ENCODE measurements at places on chromosomes 16 and 17.
A peak's percentile ranks its signal among the peaks of the same experiment; 100 is the strongest.

DNA sequence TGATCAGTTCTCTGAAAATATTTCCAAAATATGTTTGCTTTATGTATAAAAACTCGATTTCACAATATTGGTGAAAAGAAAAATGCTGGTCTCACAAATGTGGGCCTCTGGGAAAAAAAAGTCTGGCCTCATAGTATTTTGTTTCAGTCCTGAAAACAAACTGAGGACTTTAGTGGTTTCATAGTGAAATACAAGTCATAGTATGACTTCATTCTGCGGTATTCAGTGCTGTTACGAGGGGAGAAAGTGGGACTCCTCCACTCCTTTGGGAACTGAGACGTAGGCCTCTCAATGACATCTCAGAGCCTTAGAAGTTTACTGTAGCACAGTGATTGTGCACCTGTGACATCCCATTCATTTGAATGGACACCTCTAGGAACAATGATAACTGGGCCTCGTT lies 56.0 kb downstream of the CYB561 start:
- no peak for DNase-seq

DNA sequence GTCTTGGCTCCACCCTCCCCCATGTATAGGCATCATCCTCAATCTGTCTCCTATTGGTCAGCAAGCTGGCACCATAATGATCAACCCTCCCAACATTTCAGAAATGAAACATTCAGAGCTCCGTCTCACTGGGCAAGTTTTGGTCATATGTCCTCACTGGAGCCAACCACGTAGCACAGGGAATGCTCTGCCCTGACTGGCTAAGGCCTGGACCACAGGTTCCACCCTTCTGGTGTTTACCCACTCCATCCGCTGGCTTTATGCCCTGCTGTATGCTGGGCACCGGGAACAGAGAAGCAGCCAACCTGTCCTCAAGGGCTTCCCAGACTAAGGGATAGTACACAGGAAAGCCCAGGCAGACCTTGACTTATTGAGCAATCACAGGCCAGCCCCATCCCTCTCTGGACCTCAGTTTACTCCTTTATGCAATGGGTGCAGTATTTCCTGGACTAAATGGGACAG lies 20.5 kb downstream of the MYO15A start:
- DNase-seq = no peak

DNA sequence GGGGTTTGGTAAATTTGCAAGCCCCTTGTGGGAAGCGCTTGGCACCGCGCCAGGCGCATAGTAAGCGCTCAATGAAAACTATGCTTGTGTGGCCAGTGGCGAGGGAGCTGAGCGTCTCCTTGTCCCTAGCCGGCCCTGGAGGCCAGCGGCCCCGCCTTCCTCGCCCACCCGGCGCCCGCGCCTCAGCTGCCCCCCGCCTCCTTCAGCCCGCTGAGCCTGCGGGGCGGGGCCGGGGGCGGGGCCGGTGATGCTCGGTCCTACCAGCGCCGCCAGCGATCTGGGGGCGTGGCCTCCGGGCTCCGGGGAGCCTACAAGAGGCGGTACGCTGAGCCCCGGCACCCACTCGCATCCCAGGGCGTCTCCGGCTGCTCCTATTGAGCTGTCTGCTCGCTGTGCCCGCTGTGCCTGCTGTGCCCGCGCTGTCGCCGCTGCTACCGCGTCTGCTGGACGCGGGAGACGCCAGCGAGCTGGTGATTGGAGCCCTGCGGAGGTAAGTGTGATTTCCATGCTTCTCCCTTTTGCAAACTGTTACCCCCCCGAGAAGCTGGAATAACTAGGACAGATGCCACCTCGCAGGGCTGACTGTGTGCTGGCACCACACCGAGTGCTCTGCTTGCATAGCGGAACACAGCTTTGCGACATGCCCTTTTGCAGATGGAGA lies at the start of gene CRISPLD2:
Gene CRISPLD2, plus strand, starts transcription at position 342 of the 661 bp plus-strand sequence. CDS start 18,511 bp downstream, outside the sequence.
- DNase-seq = peak; percentile 82

DNA sequence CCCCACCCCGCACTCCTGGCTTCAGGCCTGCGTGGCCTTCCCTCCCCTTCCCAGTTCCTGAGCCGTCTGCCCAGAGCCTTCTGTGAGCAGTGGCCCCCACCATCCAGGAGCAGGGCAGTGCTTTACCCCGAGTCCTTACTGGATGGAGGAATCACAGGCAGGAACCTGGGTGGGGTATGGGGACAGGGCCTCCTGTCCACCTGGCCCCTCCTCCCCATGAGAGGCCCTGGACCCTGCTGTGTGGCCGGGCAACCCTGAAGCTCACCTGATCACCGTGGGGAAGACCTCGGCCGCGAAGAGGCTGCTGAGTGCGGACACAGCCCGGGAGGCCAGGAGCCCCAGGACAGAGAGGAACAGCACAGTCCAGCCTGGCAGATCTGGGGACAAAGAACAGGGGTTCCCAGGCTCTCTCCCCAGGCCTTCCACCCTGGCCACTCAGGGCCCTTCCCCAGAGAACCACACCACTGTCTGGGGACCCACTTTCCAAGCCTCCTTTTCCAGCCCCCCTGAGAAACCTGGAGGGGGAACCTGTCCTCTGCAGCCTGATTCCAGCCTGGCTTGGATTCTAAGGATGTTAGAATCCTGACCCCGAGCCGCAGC lies 3.2 kb downstream of the SLC22A31 start:
- DNase-seq = no peak

DNA sequence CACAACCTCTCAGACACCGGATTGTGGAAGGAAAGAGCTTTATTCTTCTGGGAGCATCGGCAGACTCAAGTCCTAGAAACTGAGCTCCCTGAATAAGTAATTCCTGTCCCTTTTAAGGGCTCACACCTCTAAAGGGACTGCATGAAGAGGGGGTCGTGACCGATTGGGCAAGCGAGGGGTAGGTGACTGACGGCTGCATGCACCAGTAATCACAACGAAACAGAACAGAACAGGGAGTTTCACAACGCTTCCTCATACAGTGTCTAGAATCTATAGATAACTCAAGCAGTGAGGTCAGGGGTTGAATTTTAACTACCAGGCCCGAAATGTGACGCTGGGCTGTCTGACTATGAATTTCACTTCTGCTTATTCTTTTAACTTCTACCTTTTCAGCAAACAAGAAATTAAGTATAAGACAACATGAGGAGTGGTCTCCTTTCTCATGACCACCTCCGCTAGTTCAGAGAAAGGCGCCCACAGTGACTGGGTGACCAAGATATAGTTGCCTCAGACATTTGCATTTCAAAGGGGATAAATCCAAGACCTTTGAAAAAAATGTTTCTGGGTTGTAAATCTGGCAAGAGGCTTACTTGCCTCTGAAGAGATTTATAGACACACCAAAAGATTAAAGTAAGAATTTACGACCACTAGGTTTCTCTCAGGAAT lies 88.4 kb upstream of the ATF7IP2 start:
- no peak for DNase-seq

- DNase-seq = no peak
These were observed 4.3 kb upstream of the CLEC19A start for GRCh38 chr16:19281246-19281645.

DNA sequence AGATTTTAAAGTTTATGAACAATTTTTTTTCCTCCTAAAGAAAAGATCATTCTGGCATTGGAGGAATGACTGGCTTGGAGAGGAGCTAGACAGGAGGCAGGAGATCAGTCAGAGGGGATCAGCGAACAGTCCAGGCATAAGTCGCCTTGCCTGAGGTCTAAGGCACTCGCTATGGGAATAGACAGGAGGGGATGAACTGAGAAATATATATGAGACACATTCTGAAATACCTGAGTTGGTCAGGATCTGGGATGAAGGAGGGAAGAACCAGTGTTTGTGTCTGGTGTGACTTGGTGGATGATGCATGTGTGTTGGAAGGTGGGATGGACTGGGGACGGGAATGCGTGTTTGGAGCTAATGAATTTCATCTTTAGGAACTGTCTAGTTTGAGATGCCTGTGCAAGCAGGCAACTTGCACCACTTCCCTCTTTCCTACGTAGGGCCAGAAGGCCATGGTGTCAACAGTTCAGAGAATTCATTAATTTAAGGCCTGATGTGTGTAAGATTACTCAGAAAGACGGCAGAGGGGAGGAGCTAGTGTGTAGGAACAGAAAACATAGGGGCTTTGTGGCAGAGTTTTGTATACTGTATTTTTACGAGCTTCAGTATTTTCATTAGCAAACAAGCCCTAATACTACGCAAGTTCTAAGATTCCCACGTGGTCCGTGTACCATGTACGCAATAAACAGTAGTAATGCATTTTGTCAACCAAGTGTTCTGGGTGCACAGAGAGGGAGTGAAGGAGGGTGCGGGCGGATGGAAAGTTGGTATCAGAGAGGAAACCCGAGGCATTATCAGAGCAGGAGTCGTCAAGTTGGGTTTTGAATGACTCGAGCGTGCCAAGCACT lies 825 bp downstream of the HEATR6 start:
- no peak for DNase-seq

GRCh38 chr16:87062569-87063442 lies 254.4 kb downstream of the C16orf95 start:
- no peak for DNase-seq

DNA sequence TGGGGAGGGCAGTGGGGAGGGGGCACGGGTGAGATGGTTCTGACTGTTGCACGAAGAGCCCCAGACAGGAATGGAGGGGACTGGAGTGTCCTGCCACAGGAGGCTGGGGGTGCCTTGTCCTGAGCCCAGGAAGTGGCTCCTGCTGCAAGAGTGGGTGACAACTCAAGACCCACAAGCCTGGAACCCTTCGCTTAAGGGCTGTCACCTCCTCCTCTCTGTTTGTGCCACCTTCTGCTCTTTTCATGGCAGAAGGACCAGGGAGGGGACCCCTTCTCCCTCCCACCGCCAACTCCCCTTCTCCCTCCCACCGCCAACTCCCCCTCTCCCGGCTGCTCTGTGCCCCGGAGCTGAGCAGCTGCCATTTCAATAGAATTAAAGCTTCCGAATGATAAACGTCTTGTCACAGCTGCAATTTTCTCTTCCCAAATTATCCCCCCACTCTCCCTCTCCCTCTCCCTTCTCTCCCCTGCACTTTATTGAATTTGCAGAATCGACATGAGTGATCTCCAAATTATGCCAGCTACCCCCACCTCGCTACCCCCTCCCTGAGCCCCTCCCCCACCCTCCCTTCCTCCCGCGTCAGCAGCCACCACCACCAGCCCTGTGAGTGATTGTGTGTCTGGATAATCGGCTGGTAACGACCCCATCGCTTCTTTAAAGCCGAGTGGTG lies 13.7 kb downstream of the GJD3 start:
- no peak for DNase-seq

GRCh38 chr16:88015806-88016140 lies 64.5 kb downstream of the BANP start:
- no peak for DNase-seq

DNA sequence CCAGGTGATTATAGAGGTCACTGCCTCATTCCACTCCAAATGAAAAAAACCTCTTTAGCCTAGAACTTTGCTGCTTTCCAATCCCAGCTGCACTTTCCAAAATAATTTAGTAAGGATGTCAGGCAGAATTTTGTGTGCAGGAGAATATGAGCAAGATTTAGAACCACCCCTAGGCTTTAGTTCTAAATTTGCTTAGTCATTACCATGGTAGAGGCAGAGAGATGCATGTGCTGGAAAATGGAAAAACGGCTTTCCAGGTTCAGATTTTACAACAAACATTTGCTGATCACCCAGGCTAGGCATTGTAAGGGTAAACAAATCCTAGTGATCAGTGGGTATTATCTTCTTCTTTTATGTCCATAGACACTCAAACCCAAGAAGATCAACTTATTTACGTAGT lies 6.3 kb downstream of the KRT26 start:
- DNase-seq = no peak

DNA sequence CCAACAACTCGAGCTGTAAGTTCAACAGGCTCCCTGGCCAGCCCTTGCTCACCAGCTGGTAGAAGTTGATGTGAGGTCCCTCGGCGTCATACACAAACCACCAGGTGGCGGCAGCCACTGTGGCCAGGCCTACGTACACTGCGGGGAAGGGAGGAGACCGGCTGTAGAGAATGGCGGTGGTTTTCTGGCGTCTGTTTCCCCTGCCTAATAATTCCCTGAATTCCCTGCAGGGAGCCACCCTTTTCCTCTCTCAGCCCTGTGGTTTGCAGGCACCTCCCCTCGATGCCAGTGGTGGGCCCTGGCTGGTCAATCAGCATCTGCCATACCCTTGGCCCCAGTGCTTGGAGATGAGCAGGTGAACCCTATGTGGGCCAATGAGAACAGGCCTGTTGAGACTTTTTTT lies 18.9 kb upstream of the P2RX1 start:
- DNase-seq = no peak

DNA sequence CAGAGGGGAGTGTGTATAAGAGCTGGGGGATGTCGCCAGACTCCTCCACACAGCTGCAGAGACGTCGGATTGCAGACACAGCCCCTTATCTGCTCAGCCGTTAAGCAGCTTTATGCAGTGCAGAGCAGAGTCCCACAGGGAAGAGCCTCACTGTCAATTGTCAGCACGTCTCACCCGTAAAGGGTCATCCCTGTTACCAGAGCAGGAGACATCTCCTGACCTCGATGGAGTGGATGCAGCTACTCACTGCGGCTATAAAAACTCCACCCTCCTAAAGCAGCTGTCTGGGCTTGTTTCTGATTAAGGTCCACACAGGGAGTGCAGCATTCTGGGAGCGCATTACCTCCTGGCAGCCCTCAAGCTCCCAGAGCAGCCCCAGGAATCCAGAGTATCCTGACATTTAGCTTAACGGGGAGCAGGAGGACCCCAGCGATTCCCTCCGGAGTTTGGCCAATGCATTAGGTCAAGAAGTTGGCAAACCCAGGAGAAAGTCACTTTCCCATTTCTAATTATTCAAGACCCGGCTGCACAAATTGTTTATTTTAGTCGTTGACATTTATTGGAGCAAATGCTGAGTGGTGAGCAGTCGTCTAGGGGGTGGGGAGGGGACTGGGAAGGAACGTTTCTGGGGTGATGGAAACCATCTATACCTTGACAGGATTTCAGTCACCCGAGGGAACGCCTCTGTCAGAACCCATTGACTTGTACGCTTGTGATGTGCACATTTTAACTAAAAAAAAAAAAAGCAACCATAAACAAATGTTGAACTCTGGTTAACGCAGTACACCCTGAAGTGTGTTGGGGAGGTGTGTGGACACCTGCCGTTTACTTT lies 100.0 kb upstream of the ZNF469 start:
- no peak for DNase-seq

DNA sequence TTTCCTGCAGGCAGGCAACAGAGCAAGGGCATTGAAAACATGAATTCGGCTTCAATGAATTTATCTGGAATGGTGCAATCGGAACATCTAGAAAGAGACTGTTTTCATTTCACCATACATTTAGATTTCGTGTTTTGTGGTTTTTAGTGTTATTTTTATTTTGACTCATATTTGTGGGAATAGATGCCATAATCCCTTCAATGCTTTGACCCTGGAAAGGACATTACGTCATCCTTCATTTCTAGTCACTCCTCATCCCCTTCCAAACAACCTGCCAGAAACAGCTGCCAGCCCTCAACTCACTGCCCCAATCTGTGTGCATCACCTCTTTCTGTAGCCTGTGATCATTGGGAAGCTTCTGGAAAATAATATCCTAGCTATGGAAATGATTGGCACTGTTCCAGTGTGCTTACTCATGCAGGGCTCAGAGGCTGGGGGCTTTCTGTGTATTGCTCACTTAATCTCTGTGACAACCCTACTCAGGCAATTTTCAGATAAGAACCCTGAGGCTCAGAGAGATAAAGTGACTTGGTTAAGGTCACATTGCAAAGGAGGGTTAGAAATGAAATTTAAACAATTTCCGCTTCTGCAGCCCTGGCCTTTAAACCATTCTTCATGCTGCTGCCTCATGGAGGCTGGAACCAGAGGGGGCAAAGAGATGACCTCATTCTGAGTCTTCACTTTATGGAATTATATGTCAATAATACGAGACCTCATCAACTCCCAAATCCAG lies 9.5 kb upstream of the KSR1 start:
- no peak for DNase-seq
